ENCODE measurements at places on chromosomes 4 and X.

DNA sequence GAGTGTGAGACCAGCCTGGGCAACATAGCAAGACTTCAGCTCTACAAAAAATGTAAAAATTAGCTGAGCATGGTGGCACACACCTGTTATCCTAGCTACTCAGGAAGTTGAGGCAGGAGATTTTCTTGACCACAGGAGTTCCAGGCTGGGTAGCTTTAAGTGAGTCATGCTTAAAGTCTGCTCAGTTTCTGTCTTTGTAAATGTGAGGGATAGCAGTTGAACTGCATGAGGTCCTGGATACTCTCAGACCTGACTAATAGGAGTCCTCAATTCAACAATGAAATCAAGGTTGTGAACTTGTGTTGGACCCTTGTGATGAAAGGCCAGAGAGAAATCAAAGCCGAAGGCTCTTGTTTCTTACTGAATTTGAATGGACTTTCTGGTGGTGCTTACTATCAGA lies 45.2 kb downstream of the STARD8 start:
- no peak for ATAC-seq

- ATAC-seq = no peak
Measured at GRCh38 chr4:140672416-140672815, 83.8 kb downstream of the TBC1D9 start.

GRCh38 chrX:72621625-72622485 lies 49.2 kb upstream of the HDAC8 start:
- peak; percentile 72 for ATAC-seq

GRCh38 chr4:184587701-184588100 lies 61.5 kb downstream of the CASP3 start:
- no peak for ATAC-seq

GRCh38 chr4:38292529-38292928 lies 332.3 kb downstream of the PTTG2 start:
- ATAC-seq = no peak
